ENCODE measurements at places on chromosomes 3 and 15.

DNA sequence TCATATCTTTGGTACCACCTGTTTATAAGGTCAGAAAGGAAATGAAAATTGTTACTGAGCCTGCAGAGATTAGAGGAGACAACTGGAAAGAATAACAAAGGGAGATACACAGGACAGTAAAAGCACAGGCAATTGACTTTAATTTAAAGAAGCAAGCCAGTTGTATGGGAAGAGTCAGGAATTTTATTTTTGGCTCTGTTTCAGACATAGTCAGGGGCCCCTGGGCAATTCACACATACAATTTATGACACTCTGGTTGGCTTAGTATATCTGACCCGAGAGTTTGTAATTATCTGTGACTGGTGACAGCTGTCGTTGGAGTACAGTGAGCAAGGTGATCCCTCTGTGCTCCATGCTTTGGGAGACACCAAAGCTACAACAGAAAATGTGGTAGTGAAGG lies 591.9 kb upstream of the NECTIN3 start:
- no peak for DNase-seq

GRCh38 chr15:25407950-25408349 lies 30.9 kb downstream of the UBE3A start:
- DNase-seq: no peak

GRCh38 chr3:143700431-143700975 lies 147.8 kb downstream of the SLC9A9 start:
- DNase-seq: no peak

DNA sequence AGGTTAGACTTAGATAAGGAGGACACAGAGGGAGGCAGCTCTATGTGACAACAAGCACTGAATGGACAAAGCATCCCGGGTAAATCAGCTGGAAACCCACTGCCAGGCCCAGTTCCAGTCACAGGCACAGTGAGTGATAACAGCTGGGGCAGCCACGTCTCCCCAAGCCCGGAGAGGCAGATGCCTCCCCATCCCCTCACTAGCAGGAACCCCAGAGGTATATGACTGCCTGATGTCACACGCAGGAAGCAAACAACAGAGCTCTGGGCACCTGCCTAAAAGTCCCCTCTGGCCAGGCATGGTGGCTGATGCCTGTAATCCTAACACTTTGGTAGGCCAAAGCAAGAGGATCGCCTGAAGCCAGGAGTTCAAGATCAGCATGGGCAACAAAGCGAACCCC lies 18.2 kb downstream of the C15orf62 start:
- DNase-seq: no peak

DNA sequence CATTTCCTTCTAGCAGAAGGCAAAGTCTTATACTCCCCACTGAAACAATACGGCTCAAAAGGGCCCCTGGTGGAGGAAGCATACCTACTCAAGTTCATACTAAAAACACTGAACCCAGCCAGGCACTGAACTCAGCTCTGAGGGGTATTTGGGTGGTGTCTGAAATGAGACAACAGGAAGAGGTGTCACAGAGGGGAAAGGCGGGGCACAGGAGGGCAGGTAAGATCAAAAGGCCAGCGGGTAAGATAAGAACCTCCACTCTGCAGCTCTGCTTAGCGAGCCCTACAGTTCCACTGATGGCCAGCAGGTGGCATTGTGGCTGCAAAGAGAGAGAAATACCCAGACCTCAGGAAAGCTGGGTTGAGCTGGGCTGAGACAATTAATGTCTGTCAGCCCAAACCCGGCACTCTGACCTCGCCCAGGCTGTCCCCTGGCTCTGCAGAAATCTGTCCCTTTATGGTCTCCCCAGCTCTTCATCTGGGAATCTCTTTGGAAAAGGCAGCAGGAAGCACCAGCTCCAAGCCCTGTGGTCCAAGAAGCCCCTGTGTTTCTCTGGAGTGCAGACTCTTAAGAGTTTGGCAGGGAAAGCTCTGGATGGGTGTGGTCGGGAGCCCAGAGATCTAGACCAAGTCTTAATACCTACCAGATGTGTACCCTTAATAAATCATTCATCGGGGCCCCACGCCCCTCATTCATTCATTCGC lies 8.4 kb downstream of the MFGE8 start:
- DNase-seq: peak; percentile 98

DNA sequence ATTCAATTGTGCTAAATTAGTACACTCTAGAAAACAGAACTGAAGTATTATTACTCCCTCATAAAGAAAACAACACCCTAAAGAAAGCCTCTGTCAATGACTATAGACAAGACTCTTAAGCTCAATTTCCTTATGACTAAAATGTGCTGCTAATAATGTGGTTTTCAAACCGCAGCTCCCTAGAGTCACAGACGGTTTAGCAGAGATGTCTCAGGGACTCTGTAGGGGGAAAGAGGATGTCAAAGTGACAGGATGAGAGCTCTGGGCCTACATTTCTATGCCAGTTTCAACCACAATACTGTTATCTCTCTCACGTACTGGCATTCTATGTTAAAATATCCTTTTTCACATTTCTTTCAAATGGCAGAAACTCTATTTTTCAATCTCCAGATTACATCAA lies 37.6 kb upstream of the WDR49 start:
- peak; percentile 64 for DNase-seq

DNA sequence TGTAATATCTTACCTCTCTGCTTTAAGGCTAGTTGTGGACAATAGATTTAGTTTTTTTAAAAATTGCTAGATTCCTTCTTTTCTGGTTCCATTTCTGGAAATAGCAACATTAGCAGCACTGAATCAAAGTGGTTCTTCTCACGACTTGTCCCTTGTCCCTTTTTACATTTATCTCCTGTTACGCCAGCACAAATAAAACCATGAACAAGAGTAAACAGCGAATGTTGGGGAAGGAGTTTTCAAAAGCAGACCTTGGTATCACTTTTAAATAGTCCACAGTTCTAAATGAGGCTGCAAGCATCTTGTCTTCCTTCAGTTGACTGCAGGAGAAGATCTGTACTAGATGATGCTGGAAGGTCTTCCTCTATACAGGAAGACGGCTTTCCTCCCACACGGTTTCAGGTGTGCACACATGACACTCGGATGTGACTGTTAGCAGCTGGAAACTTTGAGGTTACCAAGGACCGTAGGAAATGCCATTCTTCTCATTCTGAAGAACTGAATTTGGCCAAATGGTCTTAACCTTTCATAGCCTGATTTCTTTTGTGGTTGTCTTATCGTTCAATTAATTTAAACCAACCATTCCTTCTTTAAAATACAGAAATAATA lies 251.0 kb upstream of the ICE2 start:
- peak; percentile 5 for DNase-seq

DNA sequence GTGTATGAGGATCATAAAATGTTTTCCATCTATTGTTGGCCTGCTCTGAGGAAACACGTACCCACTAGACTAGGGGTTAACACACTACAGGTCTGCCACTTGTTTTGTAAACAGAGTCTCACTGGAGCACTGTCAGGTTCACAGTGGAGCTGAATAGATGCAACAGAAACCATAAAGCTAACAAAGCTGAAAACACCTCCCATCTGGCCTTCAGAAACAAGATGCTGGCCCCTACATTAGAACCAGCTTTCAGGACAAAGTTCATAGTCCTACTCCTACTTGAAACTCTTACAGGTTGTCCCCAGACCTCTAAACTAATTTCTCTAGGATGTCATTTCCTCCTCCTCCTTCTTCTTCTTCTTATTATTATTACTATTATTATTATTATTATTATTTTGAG lies 42.3 kb downstream of the SNX4 start:
- DNase-seq: no peak

DNA sequence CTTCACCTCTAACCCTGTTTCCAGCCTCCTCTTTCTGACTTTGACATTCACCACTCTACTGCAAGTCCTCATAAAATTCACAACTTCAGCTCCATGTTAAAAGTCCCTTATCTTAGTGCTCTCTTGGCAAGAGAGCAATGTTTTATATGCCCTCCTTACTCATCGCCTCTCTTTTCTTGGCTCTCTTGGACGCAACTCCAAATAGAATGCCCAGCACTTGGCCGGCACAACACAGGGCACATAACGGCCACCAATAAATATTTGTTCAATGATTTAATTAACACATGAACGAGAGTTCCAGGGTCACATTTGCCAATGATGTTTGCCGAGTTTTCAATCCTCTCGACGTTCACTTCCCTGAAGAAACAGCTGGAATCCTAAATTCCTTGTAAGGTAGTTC lies 401.4 kb downstream of the ROBO1 start:
- DNase-seq: no peak

GRCh38 chr3:58693940-58694850 lies 27.6 kb upstream of the FAM3D start:
- no peak for DNase-seq

- no peak for DNase-seq
These were observed 276.0 kb downstream of the GBE1 start for GRCh38 chr3:81485444-81485865.

GRCh38 chr3:111861391-111861790 lies 2.3 kb downstream of the PHLDB2 start:
- DNase-seq: no peak

All from CD4-positive, alpha-beta T cell treated with Interleukin-2 at 100 ng/mL for 4 hours (primary cell).